ENCODE measurements at places on chromosomes 6 and 20. TPM values are rescaled to one million over a fixed set of nuclear protein-coding genes. Genes with fewer than 3 reads are reported as not detected.

The TPD52L1 gene
- total RNA-seq, result 44.1 TPM

The DOP1A gene
- total RNA-seq, result 2.6 TPM

The POPDC3 gene
- total RNA-seq, result 24.1 TPM

The RAD21L1 gene
- not detected for total RNA-seq

The OR2B6 gene
- not detected for total RNA-seq

The DSTN gene
- total RNA-seq, result 717 TPM

The OVOL2 gene
- total RNA-seq, result 0.27 TPM

The CDH22 gene
- total RNA-seq, result 0.09 TPM

The CLDN20 gene
- not detected for total RNA-seq

The TRIM10 gene
- total RNA-seq, result not detected

The CALHM5 gene
- 0.05 TPM for total RNA-seq

The FAM217A gene
- total RNA-seq, result not detected

The HLA-DRB1 gene
- not detected for total RNA-seq

The BTNL2 gene
- total RNA-seq, result not detected

The KIF3B gene
- 30.1 TPM for total RNA-seq

The BACH2 gene
- 0.69 TPM for total RNA-seq

The PDYN gene
- total RNA-seq, result not detected

The C2 gene
- not detected for total RNA-seq

The MOCS1 gene
- total RNA-seq, result 2.0 TPM

The LAMA5 gene
- total RNA-seq, result 500 TPM

The LAMA4 gene
- 1.4 TPM for total RNA-seq

The NKAIN4 gene
- total RNA-seq, result 5.2 TPM

The SMPDL3A gene
- 2.1 TPM for total RNA-seq

The GABRR1 gene
- total RNA-seq, result not detected

The ANGPT4 gene
- total RNA-seq, result not detected

The POM121L2 gene
- total RNA-seq, result not detected

The DNAH8 gene
- total RNA-seq, result not detected

The RSPH9 gene
- 0.28 TPM for total RNA-seq

The DACT2 gene
- 0.15 TPM for total RNA-seq

The PTCRA gene
- total RNA-seq, result not detected

The DLK2 gene
- 7.8 TPM for total RNA-seq

The DPPA5 gene
- not detected for total RNA-seq

The DEFB124 gene
- not detected for total RNA-seq

The CST5 gene
- total RNA-seq, result not detected

The VNN1 gene
- 0.07 TPM for total RNA-seq

Measured in A549 treated with ZK216348 at 1 μM for 4 hours (cell line).